CD4-positive, alpha-beta T cell (primary cell): ENCODE measurements at places on chromosomes 2 and 18. TPM values are rescaled to one million over a fixed set of nuclear protein-coding genes. Genes with fewer than 3 reads are reported as not detected.

PPP4R1 gene
- total RNA-seq: 40.2 TPM

RAB6D gene
- not detected for total RNA-seq

POMC gene
- total RNA-seq: 4.5 TPM

DNA sequence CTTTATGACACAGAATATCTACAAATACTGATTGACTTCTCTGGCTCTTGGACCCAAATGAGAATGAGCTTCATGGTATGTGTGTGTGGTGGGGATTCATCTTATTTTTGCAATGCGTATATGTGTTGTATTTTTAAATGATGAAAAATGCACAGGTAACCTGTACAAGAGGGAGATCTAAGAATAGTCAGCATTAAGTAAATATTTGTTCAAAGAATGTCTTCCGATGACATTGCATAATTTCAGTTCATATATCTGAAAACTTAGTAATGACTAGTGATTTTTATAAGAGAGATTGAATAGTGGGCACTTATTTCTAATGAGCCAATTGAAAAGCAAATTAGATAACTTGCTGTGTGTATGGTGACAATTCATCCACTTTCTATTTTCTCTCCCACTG, 66.4 kb downstream of the EML6 start:
- no peaks in the 10 kb centered on the region for H3K4me1 ChIP-seq
- DNase-seq: no peak

- DNase-seq: no peak
- no peaks in the 10 kb centered on the region for H3K36me3 ChIP-seq
- no peaks in the 10 kb centered on the region for H3K4me1 ChIP-seq
- no peaks in the 10 kb centered on the region for H3K27me3 ChIP-seq
- no peak overlapping the region for H3K4me3 ChIP-seq
Observed at GRCh38 chr2:204730603-204731002, 185.3 kb downstream of the PARD3B start.

GRCh38 chr18:62329691-62330454, 4.8 kb downstream of the TNFRSF11A start:
- no peak for DNase-seq
- H3K27ac ChIP-seq: no peak overlapping the region
- H3K4me1 ChIP-seq: peaks cover 38% of the 10 kb centered on the region
- H3K36me3 ChIP-seq: no peaks in the 10 kb centered on the region
- H3K4me3 ChIP-seq: no peak overlapping the region

GRCh38 chr2:74198023-74198460, 373 bp upstream of the MTHFD2 start:
- no peaks in the 10 kb centered on the region for H3K36me3 ChIP-seq
- no peaks in the 10 kb centered on the region for H3K27me3 ChIP-seq
- peaks cover 25% of the 10 kb centered on the region for H3K4me1 ChIP-seq
- peak overlapping the region; percentile 89 for H3K4me3 ChIP-seq
- peak overlapping the region; percentile 86 for H3K27ac ChIP-seq
- no peak for DNase-seq

- no peak for DNase-seq
- no peak overlapping the region for H3K27ac ChIP-seq
Observed at GRCh38 chr2:100321179-100321865, 979 bp downstream of the LONRF2 start.
